ENCODE measurements at places on chromosomes 5 and 9.

DNA sequence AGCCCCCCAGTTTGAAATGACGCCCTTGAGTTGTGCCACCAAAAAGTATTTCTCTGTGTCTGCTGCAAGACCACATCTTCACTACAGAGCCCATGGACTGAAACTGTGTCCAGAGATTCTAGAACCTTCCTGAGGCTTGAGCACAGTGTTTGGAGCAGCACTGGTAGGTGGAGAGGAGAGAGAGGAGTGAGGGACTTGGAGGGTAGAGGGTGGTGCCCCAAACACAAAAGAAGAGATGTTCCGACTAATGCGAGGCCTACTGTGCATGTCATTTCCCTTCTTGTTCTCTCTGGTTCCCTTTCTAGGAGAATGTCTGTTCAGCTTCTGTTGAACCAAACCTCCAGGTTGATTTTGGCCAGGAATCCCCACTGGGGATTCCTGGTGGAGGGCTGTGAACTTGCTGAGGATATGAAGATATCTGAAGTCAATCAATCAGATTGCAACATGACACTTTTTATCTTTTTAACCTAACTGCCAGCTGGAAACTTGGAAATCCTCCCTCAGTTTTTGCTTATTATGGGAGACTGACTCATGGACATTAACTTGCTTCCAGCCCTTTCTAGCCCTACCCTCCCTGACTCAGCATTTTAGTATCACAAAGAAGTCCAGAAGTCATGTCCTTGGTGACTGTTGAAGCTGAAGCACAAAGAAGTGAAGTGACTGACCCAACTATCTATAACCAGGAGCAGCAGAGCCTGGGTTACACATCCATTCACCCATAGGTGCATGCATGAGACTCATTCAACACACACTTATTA lies 154.5 kb downstream of the NR3C1 start:
- DNase-seq = no peak

DNA sequence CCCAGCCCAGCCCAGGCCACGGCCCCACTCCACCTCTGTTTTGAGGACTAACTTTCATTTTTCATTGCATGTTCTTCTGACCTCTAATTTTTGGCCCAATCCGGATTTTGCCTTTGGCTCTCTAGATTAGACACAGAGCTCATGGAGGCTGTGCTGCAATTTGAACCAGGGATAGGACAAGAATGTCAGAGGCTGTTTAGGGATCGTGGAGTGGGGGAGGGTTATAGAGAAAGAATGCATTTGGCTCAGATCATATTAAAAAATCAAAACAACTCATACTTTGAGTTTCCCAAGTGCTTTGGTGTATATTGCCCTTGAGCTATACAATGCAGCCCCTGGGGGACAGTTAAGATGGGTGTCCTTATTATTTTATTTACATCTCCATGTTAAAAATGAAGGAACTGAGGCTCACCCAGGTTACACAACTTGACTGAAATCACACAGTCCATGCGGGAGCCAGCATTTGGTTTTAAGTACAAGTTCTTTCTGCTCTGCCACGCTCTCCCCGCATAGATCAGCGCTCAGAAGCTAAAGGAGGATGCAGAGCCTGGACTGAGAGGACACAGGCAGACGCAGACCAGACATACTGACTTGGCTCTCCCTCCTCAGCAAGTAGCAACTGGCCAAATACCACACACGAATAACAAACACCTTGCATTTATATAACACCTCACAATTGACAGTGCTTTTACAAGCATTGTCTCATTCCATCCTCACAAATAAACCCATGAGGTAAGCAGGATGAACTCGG lies 126.4 kb upstream of the RAI14 start:
- no peak for DNase-seq

DNA sequence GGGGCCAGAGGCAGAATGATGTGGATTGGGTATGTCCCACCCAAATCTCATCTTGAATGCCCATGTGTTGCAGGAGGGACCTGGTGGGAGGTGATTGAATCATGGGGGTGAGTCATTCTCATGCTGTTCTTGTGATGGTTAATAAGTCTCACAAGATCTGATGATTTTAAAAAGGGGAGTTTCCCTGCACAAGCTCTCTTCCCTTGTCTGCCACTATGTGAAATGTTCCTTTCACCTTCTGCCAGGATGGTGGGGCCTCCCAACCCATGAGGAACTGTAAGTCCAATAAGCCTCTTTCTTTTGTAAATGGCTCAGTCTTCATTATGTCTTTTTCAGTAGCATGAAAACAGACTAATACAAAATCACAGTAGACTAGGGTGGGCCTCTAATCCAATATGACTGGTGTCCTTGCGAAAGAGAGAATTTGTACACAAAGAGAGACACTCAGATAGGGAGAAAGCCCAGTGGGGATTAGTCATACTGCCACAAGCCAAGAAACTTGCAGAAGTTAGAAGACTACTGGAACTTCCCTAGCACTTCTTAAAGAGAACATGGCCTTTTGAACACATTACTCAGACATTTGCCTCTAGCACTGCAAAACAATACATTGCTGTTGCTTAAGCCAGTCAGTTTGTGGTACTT lies 68.4 kb downstream of the ANXA1 start:
- no peak for DNase-seq

DNA sequence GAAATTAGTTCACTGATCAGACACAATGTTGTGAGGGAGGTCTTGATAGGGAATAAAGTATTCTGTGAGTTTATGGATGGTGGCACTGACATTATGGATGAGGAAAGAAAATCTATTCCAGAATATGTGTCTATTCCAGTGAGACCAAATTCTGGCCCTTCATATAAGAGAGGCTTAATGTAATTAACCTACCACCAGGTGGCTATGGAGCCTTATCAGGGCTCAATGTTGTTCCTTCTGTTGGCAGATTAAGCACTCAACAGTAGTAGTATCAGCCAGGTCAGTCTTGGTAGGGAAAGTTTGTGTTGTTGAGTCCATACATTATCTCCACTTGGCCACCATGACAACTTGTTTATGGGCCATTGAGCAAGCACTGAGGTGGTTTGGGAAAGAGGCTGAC lies 41.7 kb upstream of the BARX1 start:
- DNase-seq = no peak

- peak; percentile 65 for DNase-seq
Observed at GRCh38 chr5:120464627-120465435, 731 bp downstream of the PRR16 start.

GRCh38 chr5:138226910-138227309 lies 13.8 kb upstream of the CDC23 start:
- DNase-seq = no peak

DNA sequence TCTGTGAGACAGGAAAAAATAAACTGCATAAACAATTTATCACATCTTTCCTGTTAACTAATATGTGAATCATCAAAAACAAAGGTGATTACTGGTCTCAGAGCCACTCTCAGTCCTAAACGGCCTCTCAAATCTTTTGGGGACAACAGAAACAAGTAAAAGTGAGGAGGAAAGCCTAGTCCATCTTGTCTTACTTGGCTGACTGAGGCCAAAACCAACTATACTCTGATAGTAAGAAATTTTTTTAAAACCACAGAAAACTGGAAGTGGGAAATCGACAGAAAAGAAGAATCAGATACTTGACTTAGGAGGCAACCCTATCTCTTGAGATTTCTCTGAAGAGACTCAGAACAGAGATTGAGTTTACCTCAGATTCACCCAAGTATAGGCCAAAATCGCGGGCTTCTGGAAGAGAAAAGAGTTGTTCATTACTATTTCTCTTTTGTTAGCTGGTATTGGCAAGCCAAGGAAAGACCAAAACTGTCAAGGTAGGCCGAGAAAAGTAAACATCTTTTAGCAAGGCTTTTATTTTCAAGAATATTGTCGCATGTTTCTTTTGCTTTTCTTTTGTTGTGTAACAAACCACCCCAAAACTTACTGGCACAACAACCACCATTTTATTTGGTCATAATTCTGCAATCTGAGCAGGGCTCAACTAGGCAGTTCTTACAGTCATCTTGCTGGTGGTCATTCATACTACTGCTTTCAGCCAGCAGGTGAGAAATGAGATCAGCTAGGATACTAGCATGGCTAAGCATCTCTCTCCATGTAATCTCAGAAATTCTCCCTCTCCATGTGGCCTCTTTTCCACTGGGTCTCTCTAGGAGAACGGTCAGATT lies 46.1 kb downstream of the RFX3 start:
- no peak for DNase-seq

- no peak for DNase-seq
Observed at GRCh38 chr5:96936431-96937320, 796 bp downstream of the LNPEP start.

- DNase-seq = no peak
Observed at GRCh38 chr5:3352711-3353110, 242.9 kb upstream of the IRX1 start.

- no peak for DNase-seq
Observed at GRCh38 chr5:135891791-135892190, 3.9 kb downstream of the IL9 start.

DNA sequence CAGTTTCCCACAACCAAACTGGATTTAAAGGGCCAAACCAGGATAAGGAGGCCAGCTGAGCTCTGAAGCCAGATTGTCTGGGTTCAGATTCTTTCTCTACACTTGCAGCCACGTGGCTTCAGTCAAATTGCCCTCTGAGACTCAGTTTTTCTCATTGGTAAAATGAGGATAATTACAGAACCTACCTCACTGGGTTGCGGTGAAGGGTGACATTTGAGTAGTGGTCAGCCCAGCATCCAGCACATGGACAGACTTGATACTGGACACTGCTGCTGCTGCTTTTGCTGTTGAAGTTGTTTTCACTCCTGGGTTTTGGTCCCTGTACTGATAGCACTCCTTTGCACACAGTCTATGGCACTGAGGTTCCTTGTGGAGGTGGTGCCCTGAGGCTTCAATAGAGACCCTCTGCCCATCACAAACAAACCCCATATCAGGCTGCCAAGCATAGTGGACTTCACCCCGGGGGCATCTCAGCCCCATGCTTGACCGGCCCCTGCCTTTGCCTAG lies 25.7 kb upstream of the CDKN2AIPNL start:
- DNase-seq = no peak

- no peak for DNase-seq
Observed at GRCh38 chr9:29066141-29066640, 1492.9 kb upstream of the C9orf72 start.

- no peak for DNase-seq
Observed at GRCh38 chr5:68710514-68710913, 383.3 kb upstream of the SLC30A5 start.

DNA sequence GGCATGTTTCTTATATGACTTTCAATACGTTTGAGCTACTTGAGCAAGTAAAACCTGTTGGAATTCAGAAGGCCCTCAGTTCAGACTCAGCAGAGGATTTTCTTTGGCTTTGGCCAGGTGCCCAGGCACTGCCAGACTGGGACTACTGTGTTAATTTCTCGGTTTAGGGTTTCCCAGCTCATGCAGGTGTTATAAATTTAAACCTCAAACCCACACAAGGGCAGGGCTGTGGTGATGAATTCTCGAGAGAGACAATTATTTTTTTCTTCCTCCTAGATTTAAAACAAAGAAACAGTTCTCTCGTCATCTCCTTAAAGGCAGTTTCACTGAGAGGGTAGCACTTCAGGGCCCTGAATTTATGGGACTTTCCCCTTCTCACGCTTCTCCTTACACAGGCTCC lies 406.0 kb upstream of the PIK3R1 start:
- peak; percentile 42 for DNase-seq

DNA sequence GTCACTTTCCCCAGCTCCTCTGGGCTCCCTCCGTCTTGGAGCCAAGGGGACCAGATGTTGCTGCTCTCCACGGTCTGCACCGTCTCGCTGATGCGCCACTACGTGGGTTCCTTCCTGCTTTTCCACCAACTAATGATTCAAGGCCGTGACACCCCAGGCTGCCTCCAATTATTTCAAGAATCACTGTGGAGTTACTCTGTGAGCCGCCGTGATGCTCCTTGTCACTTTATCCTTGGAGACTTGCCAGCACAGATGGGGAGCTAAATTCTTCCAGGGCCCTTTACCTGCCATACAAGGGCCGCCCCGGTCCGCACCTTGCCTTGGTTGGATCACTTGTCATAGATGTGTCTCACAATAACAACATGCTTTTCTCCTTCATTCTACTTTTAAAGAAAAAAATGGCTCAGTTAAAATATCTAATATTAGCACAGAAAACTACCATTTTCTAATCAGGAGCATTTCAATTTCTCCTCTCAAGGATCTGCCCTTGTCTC lies 202.0 kb downstream of the FSTL4 start:
- no peak for DNase-seq

DNA sequence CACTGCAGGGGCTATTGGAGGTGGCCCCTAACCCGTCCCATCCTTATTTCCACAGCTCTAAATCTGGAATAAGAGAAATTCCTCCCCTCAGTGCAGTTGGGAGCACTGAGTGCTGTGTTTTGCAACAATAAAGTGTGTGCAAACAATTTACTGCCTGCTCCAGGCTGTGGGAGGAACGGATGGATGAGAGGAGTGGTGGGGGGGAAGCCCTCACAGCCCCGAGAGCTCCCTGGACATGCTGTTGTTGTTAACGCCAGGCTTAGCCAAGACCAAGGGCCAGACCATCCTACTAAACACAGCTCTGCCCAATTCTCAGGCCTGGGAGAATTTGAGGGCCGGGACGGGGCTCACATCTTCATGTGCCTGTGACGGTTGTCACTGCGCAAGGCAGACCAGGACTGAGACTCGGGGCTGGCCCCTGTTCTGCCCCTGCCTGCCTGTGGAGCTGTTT lies 200.2 kb downstream of the DAB2IP start:
- peak; percentile 50 for DNase-seq

- no peak for DNase-seq
Observed at GRCh38 chr9:1303932-1304331, 253.8 kb downstream of the DMRT2 start.

DNA sequence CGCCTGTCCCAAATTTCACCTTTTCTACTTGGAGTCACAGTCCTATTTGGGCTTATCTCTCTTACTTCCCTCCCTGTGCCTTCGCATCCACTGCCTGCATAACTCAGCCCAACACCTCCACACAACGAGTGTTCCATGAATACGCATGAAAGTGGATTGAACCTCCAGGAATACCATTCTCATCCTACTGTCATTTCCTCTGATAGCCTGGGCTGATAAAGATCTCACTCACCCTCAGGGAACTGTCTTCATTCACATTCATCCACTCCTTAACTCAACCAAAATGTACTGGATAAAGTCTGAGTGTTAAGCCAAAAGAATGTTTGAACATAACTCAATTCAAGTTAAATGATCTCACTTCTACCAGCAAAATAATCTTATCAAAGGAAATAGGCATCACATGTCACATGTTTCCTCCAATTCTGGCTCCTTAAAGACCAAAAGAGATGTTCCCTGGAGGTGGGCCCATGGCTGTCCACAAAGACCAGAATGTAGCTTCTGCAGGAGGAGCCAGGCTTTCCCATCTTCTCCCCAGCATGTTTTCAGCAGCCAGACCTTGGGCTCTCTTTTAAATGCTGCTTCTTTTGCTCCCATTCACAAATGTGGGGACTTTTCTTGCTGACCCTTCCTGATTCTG lies 28.4 kb upstream of the TRIO start:
- no peak for DNase-seq

- no peak for DNase-seq
Observed at GRCh38 chr5:94433397-94434163, 184.8 kb downstream of the KIAA0825 start.

- DNase-seq = no peak
Observed at GRCh38 chr9:112072721-112073638, 102.1 kb downstream of the SUSD1 start.
